ENCODE measurements at places on chromosomes 4 and X.

DNA sequence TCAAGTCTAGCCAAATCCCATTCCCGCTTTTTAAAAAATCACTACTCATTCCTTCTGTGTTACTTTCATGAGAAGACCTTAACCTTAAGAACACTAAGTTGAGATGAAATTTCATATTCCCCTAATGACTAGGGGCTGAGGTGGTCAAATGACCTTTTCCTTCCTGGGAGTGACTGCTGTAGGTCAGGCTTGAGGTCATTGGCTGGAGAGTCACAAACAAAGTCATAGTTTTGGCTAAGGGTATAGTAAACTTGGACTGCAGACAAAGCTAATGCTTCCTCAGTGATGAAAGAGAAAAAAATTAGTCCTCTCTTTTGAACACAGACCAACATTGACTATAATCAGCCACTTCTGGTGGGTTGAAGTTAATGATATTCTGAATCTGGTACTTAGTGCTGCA, 16.0 kb upstream of the FGF2 start:
- no peak for DNase-seq

DNA sequence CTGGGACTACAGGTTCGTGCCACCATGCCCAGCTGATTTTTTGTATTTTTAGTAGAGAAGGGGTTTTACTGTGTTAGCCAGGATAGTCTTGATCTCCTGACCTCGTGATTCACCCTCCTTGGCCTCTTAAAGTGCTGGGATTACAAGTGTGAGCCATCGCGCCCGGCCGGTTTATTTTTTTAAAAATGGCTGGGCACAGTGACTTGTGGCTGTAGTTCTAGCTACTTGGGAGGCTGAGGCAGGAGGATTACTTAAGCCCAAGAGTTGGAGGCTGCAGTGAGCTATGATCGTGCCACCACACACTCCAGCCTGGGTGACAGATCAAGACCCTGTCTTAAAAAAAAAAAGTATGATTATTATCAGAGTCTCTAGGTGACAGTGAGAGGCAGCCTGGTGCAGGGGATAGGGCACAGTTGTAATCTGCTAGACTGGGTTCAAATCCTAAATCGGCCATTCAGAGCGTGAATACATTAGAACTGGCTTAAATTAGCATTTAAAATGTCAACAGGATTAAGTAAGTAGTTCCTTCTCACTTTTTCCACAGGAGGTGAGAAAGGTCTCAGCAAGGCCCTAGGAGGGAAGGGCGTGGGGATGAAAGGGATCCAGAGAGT, 435 bp upstream of the MGST2 start:
- DNase-seq = no peak

DNA sequence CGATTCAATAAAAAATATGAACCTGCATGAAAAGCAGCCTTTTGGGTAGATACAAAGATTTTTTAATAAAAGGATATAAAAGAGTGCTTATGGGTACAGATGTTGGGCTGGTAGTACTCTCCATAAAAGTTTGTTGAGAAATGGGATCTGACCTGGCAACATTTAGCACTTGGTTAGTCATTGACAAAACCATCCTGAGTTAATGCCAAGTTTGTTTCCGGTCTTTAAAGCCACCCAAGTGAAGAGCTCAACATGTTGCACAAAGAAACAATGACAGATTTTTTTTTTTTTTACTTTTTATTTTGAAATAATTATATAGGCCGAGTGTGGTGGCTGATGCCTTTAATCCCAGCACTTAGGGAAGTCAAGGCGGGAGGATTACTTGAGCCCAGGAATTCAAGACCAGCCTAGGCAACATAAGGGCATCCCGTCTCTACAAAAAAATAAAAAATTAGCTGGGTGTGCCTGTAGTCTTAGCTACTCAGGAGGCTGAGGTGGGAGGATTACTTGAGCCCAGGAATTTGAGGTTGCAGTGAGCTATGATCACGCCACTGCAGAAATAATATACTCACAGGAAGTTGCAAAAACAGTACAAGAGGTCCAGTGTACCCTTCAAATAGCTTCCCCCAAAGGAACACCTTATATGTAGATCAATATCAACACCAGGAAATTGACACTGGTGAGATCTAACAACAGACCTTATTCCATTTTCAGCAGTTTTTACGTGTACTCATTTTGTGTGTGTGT, 16.6 kb downstream of the CHST7 start:
- no peak for DNase-seq

- no peak for DNase-seq
These were observed 126.0 kb downstream of the PPP3CA start for GRCh38 chr4:101221294-101221693.

- DNase-seq = no peak
These were observed 82.8 kb upstream of the AMELX start for GRCh38 chrX:11210415-11210801.

GRCh38 chr4:3174371-3175338, 74.3 kb upstream of the MSANTD1 start:
- DNase-seq = no peak

GRCh38 chr4:8030121-8030781, 90.6 kb upstream of the AFAP1 start:
- no peak for DNase-seq

DNA sequence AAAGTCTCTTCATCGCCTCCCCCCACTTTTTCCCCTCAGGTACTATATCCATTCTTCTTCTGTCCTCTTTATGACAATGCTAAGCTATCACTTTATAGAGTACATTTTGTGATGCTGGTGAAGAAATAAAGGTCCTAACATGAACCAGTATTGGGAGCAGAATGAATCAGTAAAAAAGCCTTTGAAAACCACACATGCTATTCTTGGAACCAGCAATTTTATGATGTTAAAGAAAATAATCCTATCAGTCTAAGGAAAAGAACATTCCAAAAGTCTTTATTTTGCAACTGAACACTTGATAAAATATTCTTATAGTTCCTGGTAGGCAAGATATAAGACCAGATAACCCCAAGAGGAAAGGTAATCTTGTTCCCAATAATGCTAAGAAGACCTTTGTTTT, 107.8 kb upstream of the MCF2 start:
- no peak for DNase-seq

GRCh38 chrX:537151-537550, 93.4 kb upstream of the SHOX start:
- DNase-seq = no peak

- no peak for DNase-seq
These were observed 34.7 kb downstream of the DLG3 start for GRCh38 chrX:70479247-70479921.

DNA sequence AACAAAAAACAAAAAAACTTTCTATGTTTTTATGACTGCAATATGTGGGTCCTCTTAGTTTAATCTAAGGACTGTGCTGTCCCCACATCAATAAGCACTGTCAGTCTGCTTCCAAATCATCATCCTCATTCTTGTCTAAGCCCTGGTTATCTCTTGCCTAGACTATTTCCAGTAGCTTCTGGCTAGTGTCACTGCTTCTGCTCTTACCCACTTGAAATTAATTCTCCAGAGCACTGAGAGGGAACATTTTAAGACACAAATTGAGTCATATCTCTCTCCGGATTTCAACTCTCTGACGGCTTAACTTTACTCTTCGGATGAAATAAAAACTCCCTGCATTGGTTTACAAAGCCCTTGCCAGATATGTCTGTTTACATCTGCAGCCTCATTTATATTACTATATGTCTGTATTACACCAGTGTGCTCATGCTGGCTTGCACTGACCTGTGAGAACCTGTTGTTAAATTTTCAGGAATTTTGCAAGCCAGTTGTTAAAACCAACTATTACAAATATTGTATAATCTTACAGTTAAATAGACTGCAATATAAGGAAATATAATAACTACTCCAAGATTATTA, 345.9 kb downstream of the ADGRL3 start:
- DNase-seq = no peak

DNA sequence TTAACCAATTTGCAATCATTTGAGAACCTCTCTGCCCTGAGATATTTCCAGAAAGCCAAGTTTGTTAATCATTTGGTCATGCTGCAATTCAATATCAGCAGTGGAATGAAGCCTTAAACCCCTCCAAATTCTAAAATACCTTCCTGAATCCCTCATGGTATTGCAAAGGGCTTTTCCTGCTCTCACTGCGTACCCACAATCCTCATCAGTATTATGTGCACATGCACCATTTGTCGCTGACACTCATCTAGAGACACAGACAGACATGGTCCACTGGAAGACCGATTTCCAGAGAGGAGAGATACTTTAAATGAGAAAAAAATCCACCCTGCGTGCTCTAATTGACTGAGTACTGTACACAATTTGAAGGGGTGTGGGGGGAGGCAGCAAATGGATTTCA, 104.4 kb downstream of the GPC3 start:
- DNase-seq = no peak

- DNase-seq = no peak
These were observed 27.1 kb downstream of the SLAIN2 start for GRCh38 chr4:48368389-48368788.
